HS-5 (cell line): ENCODE measurements at places on chromosomes 2 and 18.

GRCh38 chr2:106124106-106124756, 69.9 kb downstream of the UXS1 start:
- no peak for DNase-seq

DNA sequence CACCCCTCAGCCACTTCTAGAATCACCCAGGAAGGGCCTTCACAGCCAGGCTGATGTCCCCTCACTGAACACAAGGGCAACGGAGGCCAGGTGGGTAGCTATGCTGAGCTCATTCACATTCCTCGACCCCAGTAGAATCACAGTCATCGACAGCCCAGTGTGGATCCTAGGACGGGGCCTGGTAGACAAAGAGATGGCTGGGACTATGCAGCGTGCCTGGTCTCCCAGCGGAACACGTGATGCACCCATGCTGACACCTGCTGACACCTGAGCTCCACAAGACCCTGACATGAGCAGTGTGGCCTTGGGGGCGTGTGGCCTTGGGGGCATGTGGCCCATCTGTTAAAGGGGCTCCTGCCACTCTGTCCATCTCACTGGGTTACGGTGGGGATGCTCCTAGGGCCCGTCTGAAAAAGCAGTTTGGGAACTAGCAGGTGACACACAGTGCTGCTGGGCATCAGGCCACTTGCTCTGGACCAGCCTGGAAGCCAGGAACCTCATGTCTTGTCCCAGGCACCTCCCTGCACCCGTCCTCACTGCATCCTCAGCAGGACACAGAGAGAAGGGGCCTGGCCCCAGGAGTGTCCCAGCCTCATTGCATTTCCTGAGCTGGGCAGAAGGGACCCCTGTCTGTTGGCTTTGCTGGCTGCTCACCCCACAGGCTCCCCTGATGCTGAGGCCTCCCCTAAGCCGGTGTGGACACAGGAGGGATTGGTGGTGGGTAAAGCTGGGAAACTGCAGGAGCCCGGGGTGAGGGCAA, 9.7 kb downstream of the ECEL1 start:
- no peak for DNase-seq

GRCh38 chr2:172697296-172697695, 38.3 kb upstream of the RAPGEF4 start:
- DNase-seq, result no peak

DNA sequence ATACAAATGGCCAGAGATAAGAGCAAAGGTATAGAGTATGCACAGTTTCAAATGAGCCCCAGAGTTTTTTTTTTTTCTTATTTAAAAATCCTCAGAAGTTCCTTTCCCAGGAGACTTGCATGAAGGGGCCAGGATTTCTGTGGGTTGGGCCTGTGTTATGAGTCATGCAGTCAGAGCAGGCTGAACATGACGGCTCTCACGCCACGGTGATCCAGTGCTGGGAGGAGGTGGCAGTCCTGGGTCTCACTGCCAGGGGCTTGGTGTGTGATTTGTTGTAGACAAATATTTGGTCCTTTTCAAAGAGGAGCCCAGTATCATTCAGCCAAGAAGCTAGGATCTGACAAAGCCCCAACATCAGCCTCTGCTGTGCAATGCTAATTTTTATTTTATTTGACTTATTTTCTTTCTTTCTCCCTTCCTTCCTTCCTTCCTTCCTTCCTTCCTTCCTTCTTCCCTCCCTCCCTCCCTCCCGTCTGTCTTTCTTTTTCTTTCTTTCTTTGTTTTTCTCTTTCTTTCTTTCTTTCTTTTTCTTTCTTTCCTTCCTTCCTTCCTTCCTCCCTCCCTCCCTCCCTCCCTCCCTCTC, 10.4 kb upstream of the KCNE4 start:
- DNase-seq, result peak; percentile 86

DNA sequence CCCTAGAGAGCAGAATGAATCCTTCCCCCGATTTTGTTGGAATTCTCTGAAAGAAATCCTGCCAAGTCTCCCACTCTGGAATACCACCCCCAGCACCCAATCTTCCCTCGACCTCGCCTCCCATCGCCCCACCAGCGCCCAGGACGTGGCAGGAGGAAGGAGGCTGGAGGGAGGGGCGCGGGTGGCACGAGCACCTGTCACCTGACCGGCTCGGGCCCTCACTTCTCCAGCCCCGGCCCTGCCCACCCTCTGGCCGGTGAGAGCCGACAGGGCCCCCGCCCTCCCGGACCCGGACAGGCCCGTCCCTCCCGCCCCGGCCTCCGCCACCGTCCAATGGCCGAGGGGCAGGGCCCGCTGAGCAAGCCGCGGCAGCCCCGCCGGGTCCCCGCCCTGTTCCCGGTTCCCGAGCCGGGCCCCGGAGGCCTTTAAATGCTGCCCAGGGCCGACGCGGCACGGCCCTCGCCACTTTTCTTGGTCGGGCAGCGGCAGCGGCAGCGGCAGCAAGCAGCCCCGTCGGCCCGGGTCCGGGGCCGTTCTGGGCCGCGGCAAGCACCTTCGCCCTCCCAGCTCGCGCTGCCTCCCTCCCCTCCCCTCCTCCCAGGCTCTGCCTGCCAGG, at the start of gene LGALSL:
TSS of gene LGALSL (plus strand) at position 393 of the 616 bp plus-strand sequence. CDS start 384 bp downstream, outside the sequence.
- peak; percentile 13 for DNase-seq

GRCh38 chr2:215002500-215002899, 135.9 kb downstream of the ABCA12 start:
- peak; percentile 33 for DNase-seq

DNA sequence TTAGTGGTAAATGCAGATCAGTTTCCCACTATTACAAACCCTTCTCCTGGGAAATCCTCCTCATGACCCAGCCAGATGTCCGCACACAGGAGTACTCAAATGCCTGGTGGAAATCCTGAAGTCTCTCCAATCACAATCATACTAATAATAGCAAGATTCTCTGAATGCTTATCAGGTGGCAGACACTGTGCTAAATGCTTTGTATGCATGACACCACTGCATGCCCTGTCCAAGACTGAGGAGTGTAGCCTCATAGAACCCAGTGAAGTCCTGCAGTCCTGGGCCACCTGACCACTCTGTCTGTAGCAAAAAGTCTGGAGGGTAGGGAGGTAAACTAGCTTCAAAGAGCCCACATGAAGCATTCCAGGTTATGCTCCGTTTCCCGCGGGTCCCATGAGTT, 434.8 kb upstream of the CHST9 start:
- DNase-seq, result no peak

DNA sequence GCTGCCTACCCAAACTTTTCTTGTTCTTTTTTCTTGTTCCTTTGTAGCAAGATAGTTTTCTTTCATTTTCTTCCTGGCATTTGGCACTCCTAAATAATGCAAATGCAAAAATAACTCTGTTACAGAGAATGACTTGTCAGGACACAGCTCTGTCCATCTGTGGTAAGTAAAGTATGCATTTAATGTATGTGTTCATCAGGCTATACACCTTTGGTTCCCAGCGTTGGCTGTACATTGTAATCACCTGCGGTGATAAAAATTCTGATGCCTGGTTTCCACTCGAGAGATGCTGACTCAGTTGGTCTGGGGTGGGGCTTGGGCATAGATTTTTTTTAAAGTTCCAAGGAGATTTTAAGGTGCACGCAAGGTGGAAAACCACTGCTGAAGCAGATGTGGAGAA, at the start of gene SERPINB13:
TSS of gene SERPINB13 (plus strand) at position 378 of the 400 bp plus-strand sequence. CDS start 1,325 bp downstream, outside the sequence.
- no peak for DNase-seq

DNA sequence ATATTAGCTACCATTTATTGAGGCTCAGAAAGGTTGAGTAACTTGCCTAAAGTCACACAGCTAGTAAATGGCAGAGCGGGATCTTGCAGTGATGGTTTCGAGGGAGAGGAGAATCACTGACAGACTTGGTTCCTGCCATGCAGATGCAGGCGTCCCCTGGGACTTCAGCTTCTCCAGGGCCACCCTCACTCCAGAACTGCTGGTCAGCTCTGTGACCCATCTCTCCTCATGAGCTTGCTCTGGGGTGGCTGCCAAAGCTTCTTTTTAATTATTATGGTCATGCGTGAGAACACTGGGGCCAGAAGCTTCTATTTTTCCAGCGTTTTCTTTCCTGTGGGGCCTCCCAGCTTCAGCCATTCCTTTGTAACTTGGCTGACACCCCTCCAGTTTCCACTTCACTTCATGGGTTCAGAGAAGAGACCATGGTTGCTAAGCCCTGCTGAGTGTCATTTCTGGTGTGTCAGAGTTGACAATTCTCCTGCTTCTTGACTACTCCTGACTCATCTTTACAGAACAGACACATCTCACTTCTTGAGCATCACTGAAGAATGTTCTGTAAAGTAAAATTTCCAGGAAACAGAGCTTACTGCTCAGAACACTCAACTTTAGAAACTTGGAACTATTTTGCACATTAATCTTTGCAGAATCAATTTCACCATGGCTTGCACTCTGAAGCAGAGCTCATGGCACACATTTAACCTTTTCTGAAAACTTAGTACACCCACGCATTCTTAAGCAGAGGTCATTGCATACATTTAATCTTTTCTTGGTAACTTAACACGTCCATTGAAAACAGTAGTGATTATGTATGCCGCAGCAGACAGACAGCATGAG, 70.4 kb downstream of the IL1R2 start:
- no peak for DNase-seq

DNA sequence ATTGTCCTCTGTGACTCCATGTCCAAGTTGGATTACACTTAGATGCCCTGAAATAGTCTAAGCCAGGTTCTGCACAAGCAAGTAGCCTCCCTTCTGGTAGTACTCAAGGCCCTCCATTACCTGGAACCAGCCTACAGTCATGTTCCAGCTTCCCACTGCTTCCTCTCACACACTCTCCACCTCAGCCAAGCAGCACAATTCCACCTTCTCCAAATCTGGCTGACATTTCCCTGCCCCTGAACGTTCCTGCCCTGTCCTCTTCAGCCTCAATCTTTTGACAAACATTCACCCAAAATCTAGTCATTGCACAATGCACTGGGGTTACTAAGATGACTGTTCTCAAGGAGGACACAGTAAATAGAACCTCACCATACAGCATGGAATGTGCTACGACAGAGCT, 95.3 kb upstream of the KLHL29 start:
- no peak for DNase-seq
